NCI-H1930 (cell line): ENCODE measurements at places on chromosomes 4 and X.

DNA sequence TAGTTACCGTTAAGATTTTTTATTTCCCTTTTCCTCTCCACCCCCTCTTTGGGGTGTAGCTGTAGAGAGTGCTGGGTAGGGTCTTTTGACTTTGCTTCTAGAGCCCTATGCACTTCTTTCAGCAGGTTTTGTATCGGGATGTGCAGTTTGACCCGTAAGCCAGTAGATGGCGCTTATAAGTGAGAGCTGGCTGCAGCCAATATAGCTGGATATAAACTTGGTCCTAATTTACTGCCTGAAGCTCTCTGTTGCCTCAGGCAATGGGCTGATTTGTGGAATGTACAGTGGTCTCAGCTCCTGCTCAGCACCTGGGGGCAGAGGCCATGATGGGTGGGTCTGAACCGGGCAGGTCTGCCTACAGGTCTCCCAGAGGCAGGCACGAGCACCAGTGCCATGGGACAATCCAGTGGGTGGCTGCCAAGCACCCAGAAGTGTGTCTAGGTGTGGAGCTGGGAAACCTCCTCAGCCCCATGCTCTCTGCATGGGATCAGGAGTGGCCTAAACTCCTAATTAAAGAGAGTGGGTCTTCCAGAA is 146.5 kb downstream of the SPANXN1 start:
- DNase-seq = no peak

- DNase-seq = no peak
Observed at GRCh38 chrX:107467271-107467670, 17.8 kb downstream of the FRMPD3 start.

- no peak for DNase-seq
Observed at GRCh38 chr4:7357323-7357722, 77.4 kb downstream of the PSAPL1 start.

DNA sequence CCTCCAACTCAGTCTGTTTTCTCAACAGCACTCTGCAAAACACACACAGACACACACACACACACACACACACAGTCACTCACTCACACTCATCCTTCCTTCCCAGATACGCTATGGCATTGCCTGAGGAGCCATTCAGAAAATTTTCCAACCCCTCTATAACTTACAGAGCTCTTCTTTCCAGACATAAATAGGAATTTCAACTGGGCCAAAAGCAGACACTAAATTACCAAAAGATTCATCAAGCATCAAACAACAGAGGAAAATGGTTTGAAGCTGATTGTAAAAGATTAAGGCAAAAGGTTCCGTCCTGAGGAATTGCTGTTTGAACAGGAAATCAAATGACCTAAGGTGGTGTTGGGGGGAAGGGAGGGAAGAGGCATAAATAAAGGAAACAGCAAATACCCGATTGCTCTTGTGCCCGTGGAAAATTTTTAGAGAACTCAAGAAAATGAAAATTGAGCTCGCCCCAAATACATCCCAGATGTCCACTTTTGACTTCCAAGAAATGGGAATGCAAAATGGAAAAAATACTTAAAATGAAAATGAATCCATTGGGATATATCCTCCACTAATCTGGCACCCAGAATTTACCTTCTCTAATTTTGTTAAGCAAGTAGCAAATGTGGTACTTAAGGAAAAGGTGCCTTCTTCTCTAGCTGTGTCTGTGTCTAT is 183.6 kb downstream of the QDPR start:
- no peak for DNase-seq

DNA sequence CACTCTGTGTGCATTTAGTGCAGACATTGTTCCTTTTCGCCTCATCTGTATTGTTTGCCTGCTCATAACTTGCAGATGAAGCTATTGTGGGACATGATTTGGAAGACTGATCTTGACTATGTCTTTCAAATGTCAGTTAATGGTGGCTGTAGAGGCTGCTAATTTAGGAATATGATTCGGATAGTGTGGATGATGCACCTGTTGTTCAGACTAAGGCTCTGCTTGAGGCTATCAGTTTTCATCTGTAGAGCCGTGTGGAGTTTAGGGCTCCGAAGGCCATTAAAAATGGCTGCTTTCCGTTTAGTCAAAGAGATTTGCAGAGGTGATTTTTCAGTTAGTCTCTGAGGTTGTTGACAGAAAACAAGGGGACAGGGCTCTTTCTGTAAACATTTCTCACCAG is 102.0 kb downstream of the GBA3 start:
- no peak for DNase-seq

- no peak for DNase-seq
Observed at GRCh38 chr4:38495446-38495845, 168.6 kb upstream of the KLF3 start.

GRCh38 chr4:109967798-109968520 is 55.3 kb downstream of the EGF start:
- no peak for DNase-seq

- DNase-seq = no peak
Observed at GRCh38 chr4:112894480-112894879, 155.0 kb upstream of the ANK2 start.

GRCh38 chr4:183413234-183414200 is 30.9 kb upstream of the CDKN2AIP start:
- no peak for DNase-seq

DNA sequence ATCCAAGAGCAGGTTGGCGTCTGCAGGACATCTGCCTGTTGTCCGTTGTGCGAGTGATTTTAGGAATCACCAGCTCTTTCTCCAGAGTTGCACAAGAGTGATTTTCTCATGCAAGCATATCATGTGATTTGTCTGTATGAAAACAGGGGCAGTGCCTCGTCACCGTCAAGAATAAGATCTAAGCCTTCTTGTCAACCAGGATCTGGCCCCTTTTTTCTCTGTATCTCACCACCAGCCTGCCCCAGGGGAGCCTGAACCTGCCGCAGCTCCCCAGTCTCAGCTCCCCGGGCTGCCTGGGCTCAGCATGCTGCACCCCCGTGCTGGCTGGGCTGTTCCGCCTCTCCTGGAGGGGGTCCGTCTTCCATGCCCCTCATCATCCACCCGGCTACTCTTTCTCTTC is 90.5 kb downstream of the STOX2 start:
- DNase-seq = no peak

DNA sequence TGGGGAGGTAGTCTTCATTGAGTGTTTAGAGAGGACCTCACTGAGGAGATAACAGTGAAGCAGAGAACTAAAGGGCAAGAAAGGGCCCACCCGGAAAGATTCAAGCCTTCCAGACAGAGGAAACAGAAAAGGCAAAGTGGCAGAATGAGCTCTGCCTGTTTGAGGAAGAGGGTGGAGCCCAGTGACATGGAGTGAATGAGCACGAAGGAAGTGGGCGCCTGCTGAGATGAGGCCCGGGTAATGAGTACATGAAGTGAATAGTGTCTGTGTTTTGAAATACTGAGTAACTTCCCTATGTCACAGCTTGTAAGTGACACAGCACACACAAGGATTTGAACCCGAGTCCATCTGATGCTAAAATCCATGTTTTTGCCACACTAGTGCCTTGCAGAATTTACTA is 32.5 kb upstream of the TLR2 start:
- no peak for DNase-seq

DNA sequence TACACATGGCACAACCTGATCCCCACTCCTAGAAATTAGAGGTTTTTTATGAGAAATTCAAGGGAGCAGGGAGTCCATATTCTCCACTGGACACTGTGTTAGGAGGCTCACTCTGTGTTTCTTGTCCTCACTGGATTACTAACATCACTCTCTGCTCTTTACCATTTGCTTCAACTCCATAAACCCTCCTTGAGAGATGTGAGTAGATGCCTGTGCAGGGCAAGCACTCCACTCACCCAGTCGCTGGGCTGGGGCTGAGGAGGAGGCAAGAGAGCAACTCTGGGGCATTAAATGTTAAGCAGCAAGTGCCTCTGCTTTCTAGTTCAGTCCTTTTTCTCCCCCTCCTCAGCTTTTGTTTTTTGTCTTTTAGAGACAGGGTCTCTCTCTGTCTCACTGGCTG is 115.1 kb downstream of the LARP7 start:
- DNase-seq = no peak

DNA sequence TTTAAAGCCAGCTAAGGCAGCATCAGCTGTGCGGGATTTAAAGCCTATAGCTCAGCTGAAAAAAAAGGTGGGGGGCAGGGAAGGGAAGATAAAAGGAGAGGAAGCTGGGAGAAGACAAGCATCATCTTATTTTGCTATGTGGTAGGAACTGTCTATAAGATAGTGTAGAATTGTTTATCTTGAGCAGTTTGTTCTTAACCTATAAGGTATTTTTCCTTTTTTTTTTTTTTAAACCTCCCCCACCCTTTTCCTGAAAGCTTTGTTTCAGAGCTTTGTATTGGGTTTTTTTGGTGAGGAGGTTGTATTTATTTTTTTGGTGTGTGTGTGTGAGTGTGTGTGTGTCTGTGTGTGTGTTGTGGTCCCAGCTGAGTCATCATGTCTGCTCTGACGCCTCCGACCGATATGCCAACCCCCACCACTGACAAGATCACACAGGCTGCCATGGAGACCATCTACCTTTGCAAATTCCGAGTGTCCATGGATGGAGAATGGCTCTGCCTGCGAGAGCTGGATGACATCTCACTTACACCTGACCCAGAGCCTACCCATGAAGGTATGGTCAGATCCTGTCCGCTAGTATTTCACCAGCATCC is 531 bp downstream of the RUFY3 start:
- peak; percentile 22 for DNase-seq

DNA sequence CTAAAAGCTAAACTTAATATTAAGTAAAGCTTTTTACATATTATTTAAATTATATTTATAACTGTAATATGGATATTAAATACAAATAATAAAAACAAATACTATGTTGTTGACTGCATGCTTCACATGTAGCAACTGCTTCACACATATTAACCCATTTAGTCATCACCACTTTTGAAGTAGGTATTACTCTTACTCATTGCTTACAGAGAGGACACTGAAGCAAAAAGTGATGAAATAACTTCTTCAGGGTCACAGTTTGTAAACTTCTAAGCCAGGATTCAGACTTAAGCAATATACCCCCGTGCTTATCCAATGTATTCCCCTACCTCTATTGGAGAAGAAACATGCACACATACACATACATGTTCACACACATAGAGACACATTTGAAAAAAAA is 166.6 kb downstream of the DKK2 start:
- DNase-seq = no peak

DNA sequence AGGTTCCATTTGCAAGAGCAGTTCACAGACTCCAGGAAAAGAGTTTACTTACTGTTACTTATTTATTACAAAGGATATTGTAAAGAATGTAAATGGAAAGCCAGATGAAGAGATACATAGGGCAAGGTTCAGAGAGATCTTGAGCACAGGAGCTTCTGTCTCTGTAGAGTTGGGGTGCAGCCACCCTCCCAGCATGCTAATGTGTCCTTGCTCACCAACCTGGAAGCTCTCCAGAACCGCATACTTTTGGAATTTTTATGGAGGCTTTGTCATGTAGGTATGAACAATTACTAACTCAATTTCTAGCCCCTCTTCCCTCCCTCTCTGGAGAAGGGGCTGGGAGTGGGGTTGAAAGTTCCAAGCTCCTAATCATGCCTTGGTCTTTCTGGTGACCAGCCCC is 857.2 kb downstream of the RPA4 start:
- no peak for DNase-seq

GRCh38 chr4:94447754-94448411 is 3.9 kb upstream of the PDLIM5 start:
- no peak for DNase-seq

- DNase-seq = no peak
Observed at GRCh38 chr4:71290074-71290473, 48.7 kb upstream of the SLC4A4 start.

DNA sequence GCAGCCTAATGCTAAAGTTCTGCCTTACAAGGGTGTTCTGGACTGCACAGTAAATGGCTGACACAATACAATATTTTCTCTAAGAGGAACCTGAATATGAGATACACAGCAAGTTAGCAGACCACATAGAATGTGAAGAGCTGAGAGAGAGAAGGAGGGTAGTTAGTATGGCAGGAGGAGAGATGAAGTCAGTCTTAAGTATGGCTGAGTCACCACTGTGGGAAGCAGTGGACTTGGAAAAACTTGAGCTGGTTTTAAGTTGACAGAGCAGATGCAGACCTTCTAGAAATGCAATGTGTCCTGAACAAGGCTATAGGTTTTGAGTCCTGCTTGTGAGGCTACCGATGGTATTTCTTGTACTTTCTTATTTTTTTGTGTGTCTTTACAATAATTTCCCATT is 172.5 kb downstream of the SH2D1A start:
- no peak for DNase-seq

GRCh38 chrX:16671005-16671404 is 21.0 kb downstream of the S100G start:
- DNase-seq = peak; percentile 2

- DNase-seq = no peak
Observed at GRCh38 chrX:28586981-28587551, at the start of gene IL1RAPL1. Gene IL1RAPL1, plus strand, starts transcription at chrX:28587446.
